Muscle of leg (tissue), 16 donors: ENCODE measurements at places on chromosomes 12 and 14. TPM values are rescaled to one million over a fixed set of nuclear protein-coding genes. Genes with fewer than 3 reads are reported as not detected.

Gene SOX5
- 7.3 TPM for total RNA-seq

Gene GZMH
- 0.40 TPM for total RNA-seq

Gene CLEC6A
- not detected for total RNA-seq

- H3K4me3 ChIP-seq = no peak overlapping the region
- peaks cover 27% of the 10 kb centered on the region for H3K4me1 ChIP-seq
- peak overlapping the region; percentile 72 for H3K27ac ChIP-seq
- H3K36me3 ChIP-seq = no peaks in the 10 kb centered on the region
These were observed 19.3 kb upstream of the NCOR2 start for GRCh38 chr12:124586756-124587155.

GRCh38 chr14:104066719-104067295 lies 18.7 kb upstream of the ASPG start:
- H3K4me3 ChIP-seq = no peak overlapping the region
- no peaks in the 10 kb centered on the region for H3K4me1 ChIP-seq
- H3K27ac ChIP-seq = no peak overlapping the region
- H3K27me3 ChIP-seq = peaks cover 3% of the 10 kb centered on the region

DNA sequence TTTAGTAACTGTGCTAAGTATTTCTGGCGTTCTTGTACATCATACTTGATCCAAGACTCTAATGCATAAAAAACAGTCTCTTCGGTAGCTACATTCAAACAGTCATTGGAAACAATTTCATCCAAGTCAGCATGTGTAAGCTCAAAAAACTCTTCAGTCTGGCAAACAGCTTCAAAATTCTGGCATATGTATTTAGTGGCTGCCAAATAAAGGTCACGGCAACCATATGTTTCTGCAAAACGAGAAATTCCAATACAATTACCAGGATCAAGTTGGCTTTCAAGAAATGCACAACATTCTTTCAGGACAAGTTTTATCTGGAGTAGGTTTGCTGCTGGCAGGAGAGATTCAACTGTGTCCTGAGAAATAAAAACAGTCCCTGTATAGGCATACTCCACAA lies 16.5 kb downstream of the KLHL28 start:
- no peaks in the 10 kb centered on the region for H3K4me1 ChIP-seq
- H3K27ac ChIP-seq = no peak overlapping the region

- DNase-seq = no peak
- H3K36me3 ChIP-seq = no peaks in the 10 kb centered on the region
- H3K27me3 ChIP-seq = no peaks in the 10 kb centered on the region
- H3K27ac ChIP-seq = no peak overlapping the region
- no peaks in the 10 kb centered on the region for H3K4me1 ChIP-seq
- H3K4me3 ChIP-seq = no peak overlapping the region
These were observed 30.1 kb upstream of the CLEC14A start for GRCh38 chr14:38285962-38286361.

DNA sequence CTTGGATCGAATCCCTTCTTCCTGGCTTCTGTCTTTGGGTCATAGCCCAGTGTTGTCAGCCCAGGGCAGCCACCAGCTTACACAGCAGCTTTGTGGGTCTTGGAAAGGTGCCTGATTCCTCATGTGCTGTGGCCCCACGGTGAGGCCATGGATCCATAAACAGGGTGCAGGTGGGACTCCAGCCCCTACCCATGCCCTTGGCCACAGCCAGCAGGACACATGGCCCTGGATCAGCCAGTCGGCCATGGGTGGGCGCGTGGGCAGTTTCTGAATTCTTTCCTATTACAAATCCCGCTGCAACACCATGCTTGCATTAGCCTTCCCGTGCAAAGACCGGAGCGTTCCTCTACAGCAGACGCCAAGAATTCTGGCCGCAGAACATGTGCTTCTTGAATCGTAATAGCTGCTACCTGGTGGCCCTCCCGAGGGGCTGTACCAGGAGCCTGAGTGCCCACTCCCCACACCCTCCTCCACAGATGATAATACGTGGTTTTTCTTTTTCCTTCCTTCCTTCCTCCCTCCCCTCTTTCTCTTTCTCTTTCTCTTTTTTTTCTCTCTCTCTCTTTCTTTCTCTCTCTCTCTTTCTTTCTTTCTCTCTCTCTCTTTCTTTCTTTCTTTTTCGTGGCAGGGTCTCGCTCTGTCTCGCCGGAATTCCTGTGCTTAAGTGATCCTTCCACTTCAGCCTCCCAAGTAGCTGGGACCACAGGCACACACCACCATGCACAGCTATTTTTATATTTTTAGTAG lies 2.9 kb upstream of the MMP17 start:
- H3K4me1 ChIP-seq = peaks cover 13% of the 10 kb centered on the region
- no peak overlapping the region for H3K4me3 ChIP-seq
- no peaks in the 10 kb centered on the region for H3K36me3 ChIP-seq
